Stimulated activated CD4-positive, alpha-beta T cell treated with anti-CD3 and anti-CD28 coated beads, Interleukin-1b, Interleukin-23, amount 100 ng/mL, for 24 hours (primary cell): ENCODE measurements at places on chromosomes 7 and 10.

DNA sequence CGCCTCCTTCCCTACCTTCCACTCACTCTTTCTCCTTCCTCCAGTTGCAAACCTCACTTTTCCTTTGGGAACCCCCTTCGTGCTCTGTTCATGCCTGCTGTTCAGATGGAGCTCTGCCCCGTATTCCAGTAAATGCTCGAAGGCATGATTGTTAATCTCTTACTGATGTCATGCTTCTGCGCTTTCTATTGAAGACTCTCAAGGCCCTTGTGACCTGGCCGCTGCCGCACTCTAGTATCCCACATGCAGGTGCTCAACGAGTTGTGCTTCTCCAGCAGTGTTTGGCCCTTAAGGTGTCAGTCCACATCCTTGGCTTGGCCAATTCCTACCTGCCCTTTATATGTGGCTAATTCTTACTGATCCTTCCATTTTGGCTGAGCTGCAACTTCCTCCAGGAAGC is 158.6 kb downstream of the ADAM12 start:
- no peak for DNase-seq

- DNase-seq: no peak
These were observed 68.9 kb upstream of the NFE2L3 start for GRCh38 chr7:26083113-26083512.

- no peak for DNase-seq
These were observed 202.4 kb downstream of the ELFN1 start for GRCh38 chr7:1872191-1873069.

DNA sequence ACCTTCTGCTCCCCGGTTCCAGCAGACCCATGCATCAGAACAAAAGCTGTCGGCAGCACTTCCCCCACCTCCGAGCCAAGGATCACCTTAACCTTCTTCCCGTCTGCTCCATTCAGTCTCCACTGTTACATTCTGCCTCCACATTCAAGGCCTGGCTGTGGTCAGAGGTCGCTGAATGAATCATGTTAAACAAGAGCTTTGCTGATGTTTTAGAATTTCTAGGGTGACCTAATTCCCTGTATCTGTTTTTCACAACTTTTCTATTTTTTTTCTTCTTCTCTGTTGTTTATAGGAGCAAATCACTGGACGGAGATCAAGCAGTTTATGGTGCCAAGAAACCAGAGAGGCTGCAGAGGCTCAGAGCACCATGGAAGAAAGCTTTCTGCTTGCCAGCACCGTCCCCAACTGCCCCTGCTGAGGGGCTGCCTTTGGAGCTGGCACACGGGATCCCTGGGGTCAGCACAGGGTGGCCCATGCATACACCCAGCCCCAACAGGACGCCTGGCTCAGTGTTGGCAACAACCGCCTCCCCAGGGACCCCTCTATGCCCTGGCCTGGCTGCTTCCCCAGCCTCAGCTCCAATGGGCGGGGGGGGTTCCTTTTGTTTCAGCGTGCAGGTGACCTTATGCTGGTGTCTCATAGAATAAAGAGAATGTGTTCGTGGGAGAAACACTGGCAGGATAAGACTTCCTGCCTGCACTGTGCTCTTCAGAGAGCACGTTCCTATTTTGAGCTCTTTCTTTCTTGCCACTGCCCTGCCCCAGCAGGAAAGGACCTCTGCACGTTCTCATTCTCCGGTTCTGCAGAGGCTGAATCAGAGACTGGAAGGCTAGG is 182.7 kb upstream of the LYZL2 start:
- no peak for DNase-seq

GRCh38 chr7:30301751-30302150 is 17.4 kb downstream of the ZNRF2 start:
- no peak for DNase-seq

- DNase-seq: no peak
These were observed 71.4 kb downstream of the ITGB8 start for GRCh38 chr7:20401861-20402746.

DNA sequence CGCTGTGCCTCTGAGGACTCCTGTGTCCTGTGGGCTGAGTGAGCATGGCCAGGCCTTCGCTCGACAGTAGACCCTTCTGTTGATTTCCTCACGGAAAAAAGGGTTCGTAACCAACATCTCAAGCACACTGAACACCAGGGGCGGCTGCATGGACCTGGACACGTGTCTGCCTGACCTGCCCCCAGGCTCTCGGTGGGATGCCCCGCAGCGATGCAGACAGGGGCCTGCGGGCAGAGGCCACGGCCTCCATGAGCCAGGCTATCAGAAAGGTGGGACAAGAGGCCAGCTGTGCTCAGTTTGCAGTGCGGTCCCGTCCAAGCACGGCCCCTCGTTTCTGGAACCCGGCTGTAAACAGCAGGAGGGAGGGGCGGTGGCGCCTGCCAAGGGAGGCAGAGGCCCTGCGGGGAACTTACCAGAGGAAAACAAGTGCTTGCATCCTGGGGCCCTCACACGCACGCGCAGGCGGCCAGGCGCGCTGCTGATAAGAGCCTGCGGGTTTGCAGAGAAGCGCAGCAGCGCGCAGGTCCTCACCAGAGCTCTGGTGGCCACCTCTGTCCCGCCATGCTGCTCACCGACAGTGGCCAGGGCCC is 10.6 kb downstream of the GPR146 start:
- no peak for DNase-seq

DNA sequence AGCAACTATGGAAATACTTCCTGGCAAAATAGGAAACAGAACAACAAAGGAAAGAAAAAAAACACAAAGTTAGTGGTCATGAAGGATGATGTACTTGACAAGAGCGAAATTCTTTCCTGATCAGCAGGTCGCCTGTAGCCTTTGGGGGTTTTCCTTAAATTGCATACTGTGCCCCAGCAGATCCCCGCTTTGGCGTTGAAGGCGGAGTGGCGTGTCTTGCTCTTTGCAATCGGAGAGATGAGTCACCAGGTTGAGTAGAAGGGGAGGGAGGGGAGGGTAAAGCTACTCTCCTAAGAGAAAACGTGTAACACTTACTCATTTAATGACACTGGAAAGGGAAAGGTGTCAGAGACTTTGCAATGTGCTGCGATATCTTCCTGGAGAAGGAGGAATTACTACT is 587.2 kb downstream of the SORCS1 start:
- DNase-seq: no peak

DNA sequence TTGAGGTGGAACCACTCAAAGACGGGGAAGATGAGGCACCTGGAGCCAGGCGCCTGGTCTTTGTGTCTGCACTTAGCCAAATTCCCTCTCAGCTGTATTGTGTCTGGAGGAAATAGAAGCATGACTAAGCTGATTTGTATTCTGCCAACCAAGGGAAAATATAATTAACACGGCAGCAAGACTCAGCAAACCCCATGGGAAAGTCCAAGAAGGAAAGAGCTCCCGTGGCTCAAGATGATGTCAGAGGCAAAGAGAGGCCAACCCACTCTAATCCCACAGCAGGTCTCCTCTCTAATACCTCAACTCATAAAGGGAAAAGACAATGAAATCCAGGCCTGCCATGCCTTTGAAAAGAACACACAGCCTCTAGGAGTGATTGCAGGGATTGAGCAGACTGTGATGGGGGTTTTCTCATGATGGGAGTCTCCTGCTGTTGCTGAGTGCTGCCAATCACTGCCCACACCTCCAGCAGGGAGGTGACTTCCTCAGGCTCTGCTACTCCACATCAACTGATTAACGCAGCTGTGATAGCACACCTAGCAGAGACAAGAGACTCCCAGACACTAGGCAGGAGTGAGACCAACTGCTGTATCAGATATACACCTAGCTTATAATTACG is 255.5 kb upstream of the C7orf33 start:
- no peak for DNase-seq

DNA sequence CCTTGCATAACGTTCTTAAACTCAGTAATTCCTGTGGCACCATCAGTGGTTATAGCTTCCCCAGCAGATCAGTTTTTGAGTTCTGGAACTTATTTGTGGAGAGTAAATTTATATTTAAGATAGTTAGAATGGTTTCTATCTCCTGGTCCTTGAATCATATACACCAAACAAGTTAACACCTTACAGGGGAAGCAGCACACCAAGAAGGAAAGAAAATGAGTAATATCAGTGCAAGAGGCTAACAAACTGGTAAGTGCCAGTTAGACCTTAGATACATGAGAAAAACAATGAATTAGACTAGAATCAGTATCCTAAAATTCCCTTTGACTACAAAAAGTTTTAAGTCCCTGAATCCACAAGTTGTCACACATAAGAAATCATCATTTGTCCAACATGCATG is 54.2 kb downstream of the ABI1 start:
- no peak for DNase-seq

GRCh38 chr7:105932835-105933477 is 30.1 kb upstream of the CDHR3 start:
- DNase-seq: no peak
